ENCODE measurements at places on chromosomes 7 and 10.

GRCh38 chr10:22317076-22317370 lies 835 bp downstream of the COMMD3 start:
- DNase-seq, result no peak

- no peak for DNase-seq
These were observed 18.6 kb downstream of the FGFR2 start for GRCh38 chr10:121579656-121580055.

GRCh38 chr7:66036788-66037187 lies 38.8 kb upstream of the ASL start:
- no peak for DNase-seq

GRCh38 chr7:157664034-157664433 lies 327.2 kb downstream of the DNAJB6 start:
- no peak for DNase-seq

- no peak for DNase-seq
These were observed 4.2 kb downstream of the VSTM2A start for GRCh38 chr7:54546081-54546985.

- DNase-seq, result no peak
These were observed 120.7 kb downstream of the VPS50 start for GRCh38 chr7:93352881-93353280.
